ENCODE measurements at places on chromosomes 5 and 9. TPM values are rescaled to one million over a fixed set of nuclear protein-coding genes. Genes with fewer than 3 reads are reported as not detected.

- no peak for DNase-seq
These were observed 216.3 kb downstream of the ESM1 start for GRCh38 chr5:54769072-54769471.

GRCh38 chr5:96709152-96709821 lies 47.1 kb downstream of the CAST start:
- no peak for DNase-seq

GRCh38 chr5:56587381-56588130 lies 227.8 kb upstream of the MAP3K1 start:
- no peak for DNase-seq

SLC45A2 gene
- not detected for total RNA-seq
